ENCODE measurements at places on chromosomes 4 and X.

GRCh38 chr4:150240011-150240410 lies 161.8 kb downstream of the DCLK2 start:
- DNase-seq, result no peak

GRCh38 chrX:19593690-19594089 lies 78.4 kb upstream of the MAP3K15 start:
- peak; percentile 5 for DNase-seq

DNA sequence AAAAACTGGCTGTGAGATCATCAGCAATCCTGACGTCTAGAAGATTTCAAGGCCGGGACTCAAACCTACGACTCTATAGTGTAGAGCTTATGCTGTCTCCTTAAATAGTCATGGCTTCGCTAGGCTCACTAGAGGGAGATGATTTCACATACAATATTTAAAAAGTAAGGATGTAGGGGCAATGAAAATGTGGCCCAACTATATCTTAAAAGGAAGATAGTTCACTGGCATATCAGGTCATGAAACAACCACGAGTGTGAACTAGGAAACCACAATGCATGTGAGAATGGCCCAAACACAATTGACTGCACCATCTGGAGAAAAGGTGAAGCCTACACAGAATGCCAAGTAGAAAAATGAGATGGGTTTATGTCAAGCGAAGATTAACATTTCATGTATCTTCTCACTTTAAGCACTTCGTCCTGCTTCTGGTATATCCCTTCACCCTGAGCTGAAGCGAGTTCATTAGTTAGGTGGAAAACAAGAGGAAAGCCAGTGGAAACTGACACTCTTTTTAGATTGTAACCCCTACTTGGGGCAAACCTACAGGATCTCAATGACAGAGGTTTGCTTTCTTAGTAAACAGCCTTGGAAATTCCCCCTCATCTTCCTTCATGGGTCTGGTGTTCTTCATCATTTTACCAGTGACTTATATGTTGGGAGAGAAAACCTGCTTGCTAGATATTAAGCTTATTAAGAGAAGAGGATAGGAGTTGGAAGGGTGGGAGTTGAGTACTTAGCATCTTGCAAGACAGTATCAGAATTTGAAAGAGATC lies 17.4 kb downstream of the FAM9C start:
- DNase-seq, result no peak

DNA sequence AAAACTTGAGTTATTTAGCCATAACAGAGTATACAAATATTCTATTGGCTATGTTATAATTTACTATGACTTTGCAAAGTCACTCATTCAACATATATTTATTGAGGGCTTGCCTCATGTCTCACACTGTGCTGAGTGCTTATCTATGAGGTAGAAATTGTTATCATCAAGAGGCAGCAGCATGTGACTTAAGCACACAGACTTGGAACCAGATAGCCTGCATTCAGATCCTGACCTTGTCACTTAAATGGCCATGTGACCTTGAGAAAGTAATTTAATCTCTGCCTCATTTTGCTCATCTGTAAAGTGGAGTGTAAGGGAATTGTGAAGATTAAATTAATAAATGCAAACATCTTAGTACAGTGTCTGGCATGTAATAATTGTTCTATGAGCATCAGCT lies 10.1 kb upstream of the EXOSC9 start:
- no peak for DNase-seq

DNA sequence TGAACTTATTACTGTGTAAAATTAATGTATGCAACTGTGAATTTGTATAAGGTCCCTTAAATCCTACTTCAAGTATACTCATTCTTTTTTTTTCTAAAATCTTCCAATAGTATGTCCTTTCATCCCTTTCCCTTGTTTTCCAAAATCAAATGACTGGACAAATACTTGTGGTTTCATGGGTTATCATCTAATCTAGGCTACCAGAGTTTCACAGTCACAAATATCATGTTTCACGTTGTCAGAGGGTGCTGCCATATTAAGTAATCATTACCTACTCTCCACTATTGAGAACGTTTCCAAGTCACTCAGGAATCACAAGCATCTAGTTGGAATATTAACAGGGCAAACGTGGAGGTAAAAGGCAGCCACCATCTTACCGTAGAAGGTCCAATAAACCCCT lies 1235.0 kb upstream of the TENM3 start:
- DNase-seq, result no peak

Data from activated gamma-delta T cell treated with anti-CD3 and anti-CD28 coated beads, Interleukin-2, amount 50 U/mL, for 16 hours (primary cell).